Cardiac fibroblast (primary cell): ENCODE measurements at places on chromosomes 2 and 18.
A peak's percentile ranks its signal among the peaks of the same experiment; 100 is the strongest.

GRCh38 chr2:187499941-187500532 lies 52.0 kb upstream of the CALCRL start:
- DNase-seq, result peak; percentile 79

DNA sequence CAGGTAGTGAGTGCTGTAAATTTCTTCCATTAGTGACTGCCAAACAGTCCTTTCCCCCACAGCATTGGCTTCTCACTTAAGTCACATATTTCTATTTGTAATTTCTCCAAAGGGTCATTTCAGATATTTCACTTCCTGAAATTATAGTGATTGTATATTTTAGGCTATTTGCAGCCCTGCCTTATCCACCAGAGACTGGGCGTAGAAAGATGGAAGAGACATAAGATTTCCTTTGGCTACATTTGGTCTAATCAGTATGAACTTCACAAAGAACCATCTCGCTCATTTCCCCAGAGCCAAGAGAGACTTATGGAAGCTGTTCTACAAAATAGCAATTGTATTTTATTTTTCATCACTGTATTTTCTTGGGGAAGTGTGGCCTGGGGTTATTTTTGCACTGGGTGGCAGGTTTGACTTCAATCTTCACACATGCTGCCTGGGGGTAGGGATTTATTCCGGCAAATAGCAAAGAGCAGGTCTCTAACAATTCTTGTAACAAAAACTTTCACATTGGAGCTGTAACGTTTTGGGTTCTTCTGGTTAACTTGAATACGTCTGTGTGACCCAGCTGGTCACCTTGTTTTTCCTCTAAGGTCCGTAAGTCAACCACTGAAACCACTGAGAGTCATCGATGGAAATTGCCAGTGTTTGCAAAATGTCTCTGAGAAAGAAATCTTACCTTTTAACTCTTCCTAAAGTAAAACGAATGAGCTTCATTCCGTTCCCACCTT lies 170.6 kb upstream of the SERPINE2 start:
- no peak for DNase-seq

GRCh38 chr2:132732694-132733093 lies 62.7 kb upstream of the LYPD1 start:
- DNase-seq, result no peak

DNA sequence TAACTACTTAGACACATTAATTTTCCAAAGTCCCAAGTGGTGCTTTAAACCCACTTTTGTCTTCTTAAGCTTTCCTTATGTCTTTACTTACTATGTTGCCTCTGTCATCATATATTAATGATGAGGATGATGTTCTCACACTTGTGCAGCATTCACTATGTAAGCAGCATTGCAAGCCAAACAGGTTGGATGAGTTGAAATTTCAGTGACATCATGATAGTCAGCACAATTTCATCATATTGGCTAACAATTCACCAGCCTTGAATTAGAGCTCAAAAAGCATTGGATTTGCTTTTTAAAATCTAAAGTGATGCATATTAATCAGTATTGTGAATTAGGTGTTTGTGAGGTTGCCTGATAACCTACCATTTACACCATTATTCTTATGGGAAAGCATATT lies 7.7 kb downstream of the APLF start:
- DNase-seq, result no peak

DNA sequence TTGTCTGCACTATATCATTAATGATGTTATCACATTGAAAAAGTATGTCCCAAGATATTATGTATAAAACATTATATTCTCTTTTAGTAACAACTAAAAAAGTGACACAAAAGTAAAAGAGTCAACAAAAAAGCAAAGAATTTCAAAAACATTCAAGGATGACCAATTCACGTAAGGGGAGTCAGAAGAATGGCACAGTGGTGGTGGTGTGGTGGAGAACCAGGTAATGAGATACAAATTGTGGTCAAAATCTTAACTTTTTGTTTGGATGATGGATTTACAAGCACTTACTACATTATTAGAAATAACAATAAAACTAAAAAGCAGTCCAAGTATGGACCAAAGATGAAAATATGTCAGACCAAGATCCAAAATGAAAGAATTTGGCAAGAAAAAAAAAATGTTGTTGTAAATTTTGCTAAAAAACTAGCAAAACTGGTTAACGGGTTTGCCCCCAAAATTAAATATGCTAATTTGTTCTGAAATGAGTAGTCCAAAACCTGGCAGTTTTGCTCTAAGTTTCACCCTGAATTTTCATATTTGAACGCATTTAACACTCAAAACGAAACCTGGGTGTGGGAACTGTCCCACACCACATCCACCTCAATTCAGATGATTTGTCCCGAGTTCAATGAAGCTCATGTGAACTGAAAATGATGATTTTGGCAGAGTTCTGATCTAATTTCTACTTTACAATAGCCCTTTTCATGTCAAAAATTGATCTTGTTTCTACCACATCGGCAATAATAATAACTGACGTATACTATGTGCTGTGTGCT lies 135.8 kb downstream of the IKZF2 start:
- DNase-seq, result no peak

DNA sequence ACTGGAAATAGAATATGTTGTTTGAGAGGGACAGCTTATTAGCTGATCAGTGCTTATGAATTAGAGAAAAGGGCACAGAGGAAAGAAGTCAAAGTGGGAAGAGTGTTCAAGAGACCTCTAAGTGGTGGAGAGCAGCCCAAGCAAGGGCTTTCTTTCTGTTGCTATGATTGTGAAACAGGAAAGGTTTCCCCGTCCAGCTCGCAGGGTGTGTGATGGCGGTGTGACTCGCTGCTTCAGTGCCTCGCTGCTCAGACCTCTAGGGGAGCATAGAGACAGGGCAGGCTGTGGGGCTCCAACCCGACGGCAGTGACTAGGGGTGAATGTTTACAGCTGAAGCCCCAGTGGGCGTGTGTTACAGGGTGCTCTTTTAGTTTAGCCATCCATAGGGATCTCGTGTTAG lies 166.5 kb upstream of the COPS8 start:
- peak; percentile 65 for DNase-seq
